Activated naive CD4-positive, alpha-beta T cell treated with anti-CD3 and anti-CD28 coated beads, Interleukin-2, amount 50 U/mL, for 16 hours (primary cell): ENCODE measurements at places on chromosomes 3 and 15.

- DNase-seq, result no peak
Observed at GRCh38 chr15:41950127-41950483, 22.3 kb downstream of the EHD4 start.

DNA sequence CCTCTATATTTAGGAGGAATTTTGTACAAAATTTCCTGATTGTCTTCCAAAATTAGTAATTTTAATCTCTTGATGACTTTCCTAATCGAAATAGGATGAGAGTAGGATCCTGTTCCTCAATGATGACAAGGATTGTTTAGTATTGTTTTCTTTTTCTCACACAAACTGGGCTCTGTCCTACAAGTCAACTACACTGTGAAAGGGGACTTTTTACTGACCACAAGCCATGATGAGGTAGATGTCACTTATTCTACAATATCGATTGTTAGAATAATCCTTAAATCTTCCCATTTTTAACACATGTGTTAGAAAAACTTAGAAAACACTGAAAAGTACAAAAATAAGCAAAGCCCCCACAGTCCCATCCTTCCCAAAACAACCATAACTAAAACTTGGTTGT lies 35.8 kb upstream of the TSC22D2 start:
- DNase-seq, result no peak

DNA sequence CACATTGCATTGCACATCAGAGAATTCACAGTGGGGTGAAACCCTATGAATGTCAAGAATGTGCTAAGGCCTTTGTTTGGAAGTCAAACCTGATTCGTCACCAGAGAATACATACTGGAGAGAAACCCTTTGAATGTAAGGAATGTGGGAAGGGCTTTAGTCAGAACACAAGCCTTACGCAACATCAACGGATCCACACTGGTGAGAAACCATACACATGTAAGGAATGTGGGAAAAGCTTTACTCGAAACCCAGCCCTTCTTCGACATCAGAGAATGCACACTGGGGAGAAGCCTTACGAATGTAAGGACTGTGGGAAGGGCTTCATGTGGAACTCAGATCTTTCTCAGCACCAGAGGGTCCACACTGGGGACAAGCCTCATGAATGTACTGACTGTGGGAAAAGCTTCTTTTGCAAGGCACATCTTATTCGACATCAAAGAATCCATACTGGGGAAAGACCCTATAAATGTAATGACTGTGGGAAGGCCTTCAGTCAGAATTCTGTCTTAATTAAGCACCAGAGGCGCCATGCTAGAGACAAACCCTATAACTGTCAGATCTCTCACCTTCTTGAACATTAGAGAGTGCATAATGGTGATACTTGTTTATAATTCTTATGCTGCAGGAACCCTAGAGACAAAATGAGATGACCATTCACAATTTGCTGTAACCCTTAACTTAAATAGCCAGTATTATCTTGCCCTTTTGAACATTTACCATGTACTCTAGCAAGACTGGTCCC lies 9.0 kb downstream of the ZNF662 start:
- no peak for DNase-seq

GRCh38 chr3:153232851-153233271 lies 70.8 kb downstream of the RAP2B start:
- DNase-seq, result no peak

DNA sequence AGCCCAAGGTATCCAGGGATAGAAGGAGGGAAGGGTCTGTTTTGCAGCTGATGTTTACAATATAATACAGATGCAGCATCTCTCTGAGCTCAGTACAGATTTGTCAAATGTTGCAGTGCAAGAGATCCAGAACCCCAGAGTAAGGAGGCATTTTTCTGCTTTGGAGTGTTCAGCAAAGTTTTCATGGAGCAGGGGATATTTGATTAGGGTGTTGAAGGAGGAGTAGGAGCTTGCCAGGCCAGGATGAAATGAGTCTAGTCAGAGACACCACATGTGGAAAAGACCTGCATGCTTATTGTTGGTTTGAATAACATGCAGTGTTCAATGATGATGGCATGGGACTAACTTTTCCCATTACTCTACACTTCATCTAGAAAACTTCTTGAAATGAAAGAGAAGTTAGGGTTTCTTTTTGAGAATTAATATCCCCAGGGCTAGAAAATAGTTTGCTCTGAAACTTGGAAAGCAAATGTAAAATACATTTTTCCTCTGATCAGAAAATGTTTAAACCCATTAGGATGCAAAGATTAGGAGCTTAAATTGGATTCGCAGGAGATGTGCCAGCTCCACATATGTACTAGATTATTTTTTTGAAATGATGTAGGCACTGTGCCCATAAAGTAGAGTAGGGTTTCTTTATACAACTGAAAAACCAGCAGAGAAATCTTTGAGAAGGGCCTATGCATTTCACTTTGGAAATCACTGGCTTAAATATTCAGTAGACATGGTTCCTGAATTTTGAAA lies 243.8 kb downstream of the CACNA2D3 start:
- no peak for DNase-seq

- peak; percentile 36 for DNase-seq
Observed at GRCh38 chr3:14461748-14462324, 59.4 kb downstream of the SLC6A6 start.

GRCh38 chr3:42655980-42656679 lies 2.6 kb downstream of the ZBTB47 start:
- DNase-seq, result no peak

DNA sequence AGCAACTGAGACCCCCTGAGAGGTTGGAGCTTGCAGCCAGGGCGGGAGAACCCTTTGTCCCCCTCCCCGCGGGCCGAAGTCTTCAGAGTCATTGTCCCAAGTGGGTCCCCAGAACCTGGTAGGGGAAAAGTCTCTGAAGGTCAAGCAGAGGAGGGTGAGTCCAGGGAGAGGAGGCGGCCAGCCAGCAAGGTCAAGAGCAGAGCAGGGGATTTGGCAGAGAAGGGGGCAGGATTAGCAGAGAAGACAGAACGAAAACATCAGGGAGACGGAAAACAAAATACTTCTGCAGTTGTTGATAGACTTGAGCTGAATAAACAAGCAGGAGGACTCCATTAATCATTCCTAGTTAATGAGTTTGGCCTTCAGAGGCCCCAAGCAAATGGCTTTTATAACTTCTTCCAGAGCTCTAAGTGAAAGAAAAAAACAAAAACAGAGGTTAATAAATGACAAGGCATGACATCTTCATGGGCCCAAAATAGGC lies 66.7 kb downstream of the GRIP2 start:
- DNase-seq, result no peak

GRCh38 chr3:156148345-156148945 lies 28.1 kb downstream of the KCNAB1 start:
- DNase-seq, result no peak

DNA sequence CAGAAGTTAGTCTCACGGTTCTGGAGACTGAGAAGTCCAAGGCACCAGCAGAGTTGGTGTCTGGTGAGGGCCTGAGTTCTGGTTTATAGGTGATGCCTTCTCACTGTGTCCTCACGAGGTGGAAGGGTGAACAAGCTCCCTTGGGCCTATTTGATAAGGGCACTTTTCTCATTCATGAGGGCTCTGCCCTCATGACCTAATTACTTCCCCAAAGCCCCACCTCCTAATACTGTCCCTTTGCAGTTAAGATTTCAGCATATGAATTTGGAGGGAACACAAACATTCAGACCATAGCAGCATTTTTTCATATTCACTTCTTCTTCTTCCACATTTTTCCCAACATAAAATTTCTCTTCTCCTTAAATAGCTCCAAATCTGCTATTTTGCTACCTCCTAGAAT lies 41.5 kb downstream of the TMEM41A start:
- DNase-seq, result no peak

- no peak for DNase-seq
Observed at GRCh38 chr3:14152233-14152962, 26.0 kb downstream of the XPC start.

- DNase-seq, result no peak
Observed at GRCh38 chr3:36965440-36965839, 20.6 kb upstream of the TRANK1 start.

- no peak for DNase-seq
Observed at GRCh38 chr3:114496021-114496434, 202.2 kb downstream of the TIGIT start.

DNA sequence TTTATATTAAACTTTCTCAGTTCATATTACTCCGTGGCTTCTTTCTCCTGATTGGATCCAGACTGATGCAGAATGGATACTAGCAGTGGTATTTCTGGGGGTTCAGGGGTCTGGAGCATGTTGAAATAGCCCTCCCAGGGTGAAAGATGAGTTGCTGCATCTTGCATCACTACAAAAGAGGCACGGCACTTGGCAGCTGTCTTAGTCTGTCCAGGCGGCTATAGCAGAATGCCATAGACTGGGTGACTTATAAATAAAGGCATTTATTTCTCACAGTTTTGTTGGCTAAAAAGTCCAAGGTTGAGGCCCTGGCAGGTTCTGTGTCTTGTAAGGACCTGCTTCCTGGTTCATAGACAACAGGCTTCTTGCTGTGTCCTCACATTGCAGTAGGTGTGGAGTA lies 660 bp upstream of the BCL2L10 start:
- DNase-seq, result no peak

GRCh38 chr3:124113485-124113884 lies 121.6 kb upstream of the ROPN1 start:
- no peak for DNase-seq

DNA sequence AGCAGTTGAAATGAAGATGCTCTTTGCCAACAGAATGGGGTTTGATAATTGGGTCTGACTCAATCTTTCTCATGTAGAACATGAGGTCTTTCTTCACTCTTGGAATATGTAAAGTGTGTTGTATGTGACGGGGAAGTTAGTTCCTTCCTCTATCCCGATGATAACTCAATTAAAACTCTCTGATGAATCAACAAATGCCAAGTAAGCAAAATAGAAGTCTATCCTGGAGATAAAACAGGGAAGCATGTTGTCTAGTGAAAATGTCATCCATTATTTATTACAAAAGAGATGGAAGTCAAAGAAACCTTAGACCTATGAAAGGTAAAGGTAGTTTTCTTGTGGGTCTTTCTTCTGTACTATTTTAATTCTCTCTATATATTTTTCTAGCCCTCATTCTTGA lies 274.2 kb upstream of the ARRDC4 start:
- no peak for DNase-seq

DNA sequence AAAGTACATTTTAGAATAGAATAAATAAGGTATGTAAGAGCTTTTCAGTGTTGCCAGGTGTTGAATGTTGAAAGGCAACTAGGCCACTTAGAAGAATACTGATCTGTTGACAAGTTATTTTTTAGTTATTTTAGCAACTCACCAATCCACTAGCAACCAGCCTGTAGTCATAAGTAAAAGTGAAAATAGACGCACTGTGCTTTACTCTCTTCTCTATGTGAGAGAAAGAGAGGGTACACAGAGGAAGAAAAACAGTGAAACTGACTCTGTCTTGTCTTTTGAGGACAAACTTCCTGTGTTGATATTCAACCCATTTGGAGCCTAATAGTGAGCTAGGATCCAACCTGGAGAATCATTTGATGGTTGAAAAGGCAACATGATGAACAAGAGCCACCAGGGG lies 327.1 kb upstream of the GOLIM4 start:
- DNase-seq, result no peak

- DNase-seq, result no peak
Observed at GRCh38 chr3:171781711-171782127, 28.6 kb downstream of the PLD1 start.
